ENCODE measurements at places on chromosomes 7 and 10.

GRCh38 chr7:141115965-141116364 is 42.1 kb downstream of the TMEM178B start:
- DNase-seq, result no peak

GRCh38 chr10:49499305-49499851 is 39.5 kb downstream of the ERCC6 start:
- DNase-seq, result no peak

DNA sequence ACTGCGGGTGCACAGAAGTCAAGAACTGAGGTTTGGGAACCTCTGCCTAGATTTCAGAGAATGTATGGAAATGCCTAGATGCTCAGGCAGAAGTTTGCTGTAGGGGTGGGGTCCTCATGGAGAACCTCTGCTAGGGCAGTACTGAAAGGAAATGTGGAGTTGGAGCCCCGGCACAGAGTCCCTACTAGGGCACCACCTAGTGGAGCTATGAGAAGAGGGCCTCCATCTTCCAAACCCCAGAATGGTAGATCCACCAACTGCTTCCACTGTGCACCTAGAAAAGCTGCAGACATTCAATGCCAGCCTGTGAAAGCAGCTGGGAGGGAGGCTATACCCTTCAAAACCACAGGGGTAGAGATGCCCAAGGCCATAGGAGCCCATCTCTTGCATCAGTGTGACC is 1336.0 kb upstream of the CELF2 start:
- DNase-seq, result no peak

DNA sequence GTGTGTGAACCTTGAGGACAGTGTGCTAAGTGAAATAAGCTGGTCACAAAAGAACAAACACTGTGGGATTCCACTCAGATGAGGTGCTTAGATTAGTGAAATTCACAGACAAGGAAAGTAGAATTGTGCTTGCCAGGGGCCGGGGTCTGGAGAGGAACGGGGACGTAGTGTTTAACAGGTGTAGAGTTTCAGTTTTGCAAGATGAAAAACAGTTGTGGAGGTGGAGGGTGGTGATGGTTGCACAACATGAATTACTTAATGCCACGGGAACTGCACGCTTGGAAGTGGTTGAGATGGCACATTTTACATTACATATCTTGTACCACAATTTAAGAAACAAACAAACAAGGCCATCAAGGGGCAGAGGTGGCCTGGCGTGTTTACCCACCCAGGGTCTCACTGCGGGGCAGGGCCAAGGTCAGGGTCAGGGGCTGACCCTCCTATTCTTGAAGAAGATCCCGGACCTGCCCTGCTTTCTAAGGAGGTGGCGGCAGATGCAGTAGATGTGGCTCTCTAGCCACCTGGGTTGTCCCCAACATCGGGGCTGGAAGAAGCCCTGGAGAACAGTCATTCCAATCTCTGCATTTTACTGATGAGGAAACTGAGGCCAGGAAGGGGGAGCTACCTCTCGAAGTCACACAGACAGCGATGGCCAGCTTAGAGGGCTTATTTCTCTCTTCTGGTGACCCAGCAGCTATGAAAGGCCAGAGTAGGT is 91.5 kb upstream of the LRRC4 start:
- no peak for DNase-seq

GRCh38 chr10:119461380-119461779 is 81.1 kb downstream of the RGS10 start:
- no peak for DNase-seq

GRCh38 chr10:21080261-21080660 is 183.2 kb upstream of the NEBL start:
- DNase-seq, result no peak

DNA sequence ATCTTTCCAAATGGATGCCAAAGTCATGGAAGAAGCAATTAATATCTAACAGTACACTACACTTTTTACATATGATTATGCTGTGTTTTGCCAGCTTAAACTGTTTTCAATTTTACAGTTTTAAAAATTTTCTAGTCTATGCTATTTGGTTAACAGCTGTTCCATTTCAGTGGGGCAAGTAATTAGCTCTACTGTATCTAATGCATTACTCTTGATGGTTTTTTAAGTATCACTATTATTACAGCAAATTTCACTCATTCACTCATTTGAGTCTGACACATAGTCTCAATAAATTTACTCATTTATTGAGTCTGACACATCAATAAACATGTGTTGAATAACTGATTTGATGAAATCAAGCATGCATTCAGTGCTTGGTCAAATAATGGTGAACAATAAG is 155.8 kb downstream of the RNF133 start:
- DNase-seq, result no peak

GRCh38 chr10:31623947-31624346 is 304.7 kb downstream of the ARHGAP12 start:
- no peak for DNase-seq

DNA sequence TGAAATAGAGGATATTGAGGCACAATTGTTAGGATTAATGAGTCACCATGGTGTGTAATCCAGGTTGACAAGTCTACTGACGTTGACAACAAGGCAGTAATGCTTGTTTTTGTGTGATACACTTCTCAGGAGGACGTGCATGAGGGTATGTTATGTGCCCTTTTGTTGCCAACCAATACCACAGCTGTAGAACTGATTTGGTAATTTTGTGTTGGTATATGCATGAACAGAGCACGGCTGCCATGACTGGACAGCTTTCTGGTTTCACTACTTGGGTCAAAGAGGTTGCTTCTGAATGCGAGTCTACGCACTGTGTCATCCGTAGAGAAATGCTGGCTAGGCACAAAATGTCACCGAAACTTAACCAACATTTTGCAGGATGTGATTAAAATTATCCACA is 32.9 kb downstream of the PHTF2 start:
- no peak for DNase-seq

DNA sequence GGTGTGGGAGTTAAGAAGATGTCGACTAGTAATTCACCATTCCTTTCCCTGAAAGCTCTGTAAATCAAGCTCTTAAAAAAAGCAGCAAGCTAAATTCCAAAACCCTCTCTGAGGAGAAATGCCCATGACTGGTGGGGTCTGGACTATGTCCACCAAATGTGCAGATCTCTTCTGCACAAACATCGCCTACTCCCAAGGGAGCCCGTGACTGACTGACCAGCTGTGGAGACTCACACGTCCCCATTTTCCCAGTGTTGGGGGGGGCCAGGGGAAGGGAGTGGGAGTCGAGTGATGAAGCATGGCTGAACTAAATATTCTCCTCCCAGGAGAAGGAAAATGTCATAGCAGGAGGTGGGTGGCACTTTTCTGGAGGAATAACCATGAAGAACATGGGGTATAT is 164.1 kb upstream of the HPS1 start:
- DNase-seq, result no peak

GRCh38 chr7:69896121-69896520 is 297.8 kb downstream of the AUTS2 start:
- DNase-seq, result no peak

Data from effector CD4-positive, alpha-beta T cell (primary cell).